Activated CD8-positive, alpha-beta memory T cell treated with anti-CD3 and anti-CD28 coated beads for 1 hour (primary cell): ENCODE measurements at places on chromosomes 5 and 9.

- DNase-seq = no peak
Measured at GRCh38 chr5:5183933-5184332, 43.8 kb downstream of the ADAMTS16 start.

DNA sequence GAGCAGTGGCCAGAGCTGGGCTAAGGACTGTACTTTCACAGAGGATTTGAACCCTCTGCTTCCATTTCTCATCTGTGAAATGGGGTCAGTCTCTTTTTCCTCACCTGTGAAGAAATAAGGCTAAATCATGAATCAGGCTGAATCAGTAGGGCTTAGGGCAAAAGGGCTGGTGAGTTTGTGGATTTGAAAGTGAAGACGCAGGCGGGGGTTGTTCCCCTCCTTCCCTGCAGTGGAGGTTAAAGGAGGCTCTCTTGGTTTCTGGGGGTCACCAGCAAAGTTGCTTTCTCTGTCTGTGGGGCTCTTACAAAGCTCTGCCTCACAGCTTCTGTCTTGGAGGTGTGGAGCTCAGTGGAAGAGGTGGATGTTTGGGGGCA lies 17.6 kb upstream of the NDST1 start:
- DNase-seq = no peak

GRCh38 chr5:875931-876330 lies 16.7 kb downstream of the BRD9 start:
- DNase-seq = no peak

- DNase-seq = no peak
Measured at GRCh38 chr9:5629312-5630080, 589 bp downstream of the RIC1 start.

DNA sequence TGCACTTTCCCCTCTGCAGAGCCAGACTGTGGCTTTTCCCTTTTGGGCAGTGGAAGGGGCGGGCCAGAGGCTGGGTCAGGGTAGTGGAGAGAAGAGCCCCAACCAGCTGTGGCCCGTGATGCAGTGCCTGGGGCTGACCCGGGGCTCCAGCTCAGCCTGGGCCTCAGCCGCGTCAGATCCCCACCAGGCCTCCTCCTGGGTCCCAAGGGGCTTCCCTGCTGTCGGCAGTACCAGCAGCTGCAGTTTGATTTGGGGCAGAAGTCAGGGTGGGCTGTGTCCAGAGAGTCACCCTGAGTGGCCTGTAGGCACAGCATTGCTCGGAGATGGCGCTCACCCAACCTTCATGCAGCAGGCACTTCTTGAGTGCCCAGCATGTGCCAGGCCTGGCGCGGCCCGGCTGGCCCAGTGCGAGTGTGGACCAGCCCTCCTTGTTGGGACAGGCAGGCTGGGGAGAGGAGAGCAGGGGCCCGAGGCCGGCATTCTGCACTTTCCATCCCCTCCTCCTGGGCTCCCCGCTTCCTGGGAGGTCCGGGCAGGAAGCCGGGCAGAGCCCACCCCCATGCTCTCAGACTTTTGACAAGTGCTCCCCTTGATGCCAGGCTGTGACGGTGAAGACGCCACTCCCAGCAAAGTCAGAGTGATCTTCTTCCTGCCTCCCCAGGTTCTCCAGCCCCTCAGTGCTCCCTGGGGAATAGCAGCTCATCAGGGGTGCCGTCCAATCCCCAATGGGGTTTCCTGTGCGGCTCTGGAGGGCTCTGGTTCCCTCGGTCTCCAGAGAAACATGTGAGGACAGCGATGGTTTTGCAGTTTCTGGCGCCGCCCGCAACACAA lies 88.3 kb upstream of the COL5A1 start:
- no peak for DNase-seq

DNA sequence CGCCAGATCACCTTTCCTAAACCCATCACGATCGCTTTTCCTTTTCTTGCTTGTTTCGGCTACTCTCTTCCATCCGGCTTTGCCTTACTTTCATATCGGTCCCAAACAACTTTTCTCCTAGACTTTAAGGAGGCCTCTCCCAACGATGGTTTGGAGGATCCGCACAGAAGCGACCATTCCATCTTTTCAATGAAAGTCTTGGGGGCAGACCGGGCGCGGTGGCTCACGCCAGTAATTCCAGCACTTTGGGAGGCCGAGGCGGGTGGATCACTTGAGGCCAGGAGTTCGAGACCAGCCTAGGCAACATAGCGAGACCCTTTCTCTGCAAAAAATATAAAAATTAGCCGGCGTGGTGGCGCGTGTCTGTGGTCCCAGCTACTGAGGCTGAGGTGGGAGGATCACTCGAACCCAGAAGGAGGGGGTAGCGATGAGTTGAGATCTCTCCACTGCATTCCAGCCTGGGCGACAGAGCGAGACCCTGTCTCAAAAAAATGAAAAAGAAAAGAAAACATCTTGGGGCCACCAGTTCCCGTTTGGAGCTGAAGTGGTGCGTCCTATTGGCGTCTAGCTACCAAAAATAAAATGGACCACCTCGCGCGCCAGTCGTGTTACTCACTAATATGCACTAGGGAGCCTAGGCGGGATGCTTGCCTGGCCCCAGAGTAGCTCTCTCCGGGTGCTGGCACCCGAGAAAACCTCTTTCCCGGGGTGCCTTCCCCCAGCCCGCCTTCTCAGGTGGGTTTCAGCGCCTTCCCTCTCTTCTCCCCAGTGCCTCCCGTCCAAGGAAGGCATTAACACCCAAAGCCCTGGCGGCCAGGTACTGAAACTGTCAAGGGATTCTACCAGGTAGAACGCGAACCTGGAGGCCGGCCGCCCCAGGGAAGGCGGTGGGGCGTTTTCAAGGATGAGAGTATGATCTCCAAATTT lies 800 bp upstream of the AP3B1 start:
- DNase-seq = peak; percentile 29

GRCh38 chr9:9846557-9846956 lies 766.2 kb downstream of the PTPRD start:
- DNase-seq = no peak

- DNase-seq = no peak
Measured at GRCh38 chr9:4117835-4118610, 181.8 kb downstream of the GLIS3 start.

- no peak for DNase-seq
Measured at GRCh38 chr5:51159164-51159563, 224.1 kb upstream of the ISL1 start.

GRCh38 chr9:91199739-91200497 lies 161.8 kb downstream of the AUH start:
- DNase-seq = no peak

DNA sequence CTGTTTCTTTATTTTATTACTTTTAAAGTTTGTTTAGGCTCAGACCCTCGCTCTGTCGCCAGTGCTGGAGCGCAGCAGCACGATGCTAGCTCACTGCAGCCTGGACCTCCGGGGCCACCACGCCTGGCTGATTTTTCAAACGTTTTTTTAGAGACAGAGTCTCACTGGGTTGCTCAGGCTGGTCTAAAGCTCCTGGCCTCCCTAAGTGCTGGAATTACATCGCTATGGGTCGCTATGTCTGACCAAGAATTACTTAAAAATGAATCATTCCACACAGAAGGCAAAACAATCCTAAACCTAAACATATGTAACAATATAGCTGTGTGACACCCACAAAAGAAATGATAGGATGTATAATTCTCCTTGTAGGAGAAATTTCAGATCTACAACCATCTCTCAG lies 86.9 kb upstream of the SIMC1 start:
- no peak for DNase-seq

- DNase-seq = no peak
Measured at GRCh38 chr5:16976625-16977008, 40.5 kb upstream of the MYO10 start.

- no peak for DNase-seq
Measured at GRCh38 chr9:37617161-37617560, 24.8 kb upstream of the TOMM5 start.

- no peak for DNase-seq
Measured at GRCh38 chr5:135271533-135272310, 127.3 kb downstream of the MACROH2A1 start.

DNA sequence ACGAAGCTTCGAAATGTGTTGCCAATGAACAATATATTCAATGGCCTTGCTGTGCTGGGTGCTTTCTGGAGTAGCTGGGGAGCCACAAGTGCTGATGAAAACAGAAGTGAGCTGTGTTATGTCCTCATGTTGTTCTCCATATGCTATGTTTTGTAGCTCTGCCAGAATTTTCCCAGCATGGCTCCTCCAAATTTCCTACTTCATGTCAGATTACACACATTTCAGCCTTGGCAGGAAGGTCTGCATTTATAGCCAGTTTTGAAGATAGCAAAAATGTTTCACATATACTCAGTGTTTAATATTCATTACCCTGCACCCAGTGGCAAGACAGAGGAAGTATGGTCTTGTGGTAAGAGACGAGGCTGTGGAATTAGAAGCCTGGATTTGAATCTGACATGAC lies 22.6 kb upstream of the NMUR2 start:
- no peak for DNase-seq

GRCh38 chr5:173726846-173727557 lies 110.6 kb upstream of the BOD1 start:
- DNase-seq = no peak

DNA sequence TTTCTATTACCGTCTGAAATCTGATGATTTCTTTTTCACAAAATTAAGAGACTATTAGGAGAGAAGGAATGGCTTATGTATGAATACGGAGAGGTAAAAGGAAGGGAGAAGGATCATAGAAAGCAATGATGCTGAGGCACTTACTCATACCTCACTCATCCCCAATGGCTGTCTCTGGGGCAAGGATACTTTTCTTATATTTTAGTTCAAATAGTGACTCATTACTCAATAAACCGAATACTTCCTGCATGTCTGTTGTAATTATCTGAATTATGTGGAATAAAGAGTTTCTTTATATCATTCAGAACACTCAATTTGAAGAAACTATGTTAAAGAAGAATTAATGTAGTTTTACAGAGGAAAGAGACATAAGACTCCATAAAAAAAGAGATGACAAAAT lies 284.5 kb upstream of the NUDT12 start:
- no peak for DNase-seq

DNA sequence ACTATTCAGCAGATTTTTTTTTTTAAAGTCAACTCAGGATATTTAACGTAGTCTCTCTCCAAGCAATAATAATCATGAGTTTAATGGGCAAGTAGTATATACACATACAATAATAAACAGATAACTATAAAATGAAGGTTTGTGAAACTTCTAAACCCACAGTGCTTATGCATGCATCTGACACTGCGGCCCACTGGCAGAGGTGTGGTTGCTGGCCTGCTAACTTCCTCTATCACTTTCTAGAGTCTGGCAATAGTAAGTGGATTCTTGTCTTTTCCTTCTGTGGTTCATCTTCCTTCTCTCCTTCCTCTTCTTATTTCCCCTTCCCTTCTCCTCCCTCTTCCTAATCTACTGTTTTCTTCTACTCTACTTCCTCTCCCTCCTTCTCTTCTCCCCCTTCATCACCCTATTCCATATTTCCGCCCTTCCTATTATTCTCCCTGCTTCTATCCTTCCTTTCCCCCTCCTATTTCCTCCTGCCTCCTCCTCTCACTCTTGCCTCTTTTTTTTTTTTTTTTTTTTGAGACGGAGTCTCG lies 18.6 kb upstream of the AGXT2 start:
- no peak for DNase-seq

- no peak for DNase-seq
Measured at GRCh38 chr9:92341578-92341977, 15.8 kb downstream of the CENPP start.

DNA sequence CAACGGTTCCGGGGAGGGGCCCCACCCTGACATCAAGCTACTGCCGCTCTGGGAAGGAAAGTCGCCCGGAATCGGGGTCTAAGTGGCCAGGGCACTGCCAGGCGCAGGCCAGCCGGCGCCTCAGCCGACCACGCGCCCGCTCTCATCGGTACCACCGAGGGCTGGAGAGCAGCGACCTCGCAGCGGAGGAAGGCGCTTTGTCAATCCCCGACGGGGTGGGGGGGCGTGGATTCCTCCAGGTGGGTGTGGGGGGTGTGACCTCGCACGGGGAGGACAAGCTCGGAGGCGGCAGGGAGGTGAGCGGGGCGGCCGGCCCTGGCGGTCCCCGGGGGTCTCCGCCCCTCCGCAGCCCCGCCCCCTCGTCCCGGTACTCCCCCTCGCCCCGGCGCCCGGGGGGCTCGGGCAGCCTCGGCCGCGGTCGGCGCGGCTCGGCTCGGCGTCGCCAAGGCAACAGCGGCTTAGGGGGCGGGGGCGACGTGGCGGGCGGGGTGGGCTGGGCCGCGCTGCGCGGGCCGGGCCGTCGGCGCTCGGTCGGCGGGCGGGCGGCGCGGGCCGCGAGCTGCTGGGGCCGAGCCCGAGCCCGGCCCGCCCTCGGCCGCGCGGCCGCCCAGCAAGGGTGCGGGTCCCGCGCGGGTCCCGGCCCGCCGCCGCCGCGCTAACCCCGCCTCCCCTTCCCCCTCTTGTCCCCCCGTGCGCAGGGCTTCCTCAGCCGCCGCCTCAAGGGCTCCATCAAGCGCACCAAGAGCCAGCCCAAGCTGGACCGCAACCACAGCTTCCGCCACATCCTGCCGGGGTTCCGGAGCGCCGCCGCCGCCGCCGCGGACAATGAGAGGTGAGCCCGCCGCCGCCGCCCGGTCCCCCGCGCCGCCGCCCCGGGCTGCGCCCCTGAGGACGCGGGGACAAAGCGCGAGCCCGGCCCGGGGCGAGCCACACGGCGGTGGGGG lies 47.5 kb downstream of the DAB2IP start:
- peak; percentile 6 for DNase-seq

DNA sequence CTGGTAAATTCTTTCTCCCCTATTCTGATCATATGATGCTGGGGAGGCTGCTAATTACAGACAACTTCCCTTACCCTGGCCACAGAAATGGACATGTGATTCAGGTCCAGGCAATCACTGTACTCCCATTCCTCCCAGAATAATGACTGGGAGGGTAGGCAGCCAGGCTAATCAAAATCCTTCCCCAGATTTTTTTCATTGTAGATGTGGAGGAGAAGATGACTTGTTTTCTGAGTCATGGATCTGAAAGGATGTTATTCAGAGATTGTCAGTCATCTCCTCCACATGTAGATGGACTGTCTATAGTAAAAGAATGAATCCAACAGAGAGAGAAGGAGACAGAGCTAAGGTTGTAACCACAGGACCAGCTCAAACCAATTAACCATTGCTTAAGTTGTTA lies 123.9 kb upstream of the PUM3 start:
- DNase-seq = no peak

GRCh38 chr9:92680166-92681119 lies 10.5 kb upstream of the IPPK start:
- no peak for DNase-seq

DNA sequence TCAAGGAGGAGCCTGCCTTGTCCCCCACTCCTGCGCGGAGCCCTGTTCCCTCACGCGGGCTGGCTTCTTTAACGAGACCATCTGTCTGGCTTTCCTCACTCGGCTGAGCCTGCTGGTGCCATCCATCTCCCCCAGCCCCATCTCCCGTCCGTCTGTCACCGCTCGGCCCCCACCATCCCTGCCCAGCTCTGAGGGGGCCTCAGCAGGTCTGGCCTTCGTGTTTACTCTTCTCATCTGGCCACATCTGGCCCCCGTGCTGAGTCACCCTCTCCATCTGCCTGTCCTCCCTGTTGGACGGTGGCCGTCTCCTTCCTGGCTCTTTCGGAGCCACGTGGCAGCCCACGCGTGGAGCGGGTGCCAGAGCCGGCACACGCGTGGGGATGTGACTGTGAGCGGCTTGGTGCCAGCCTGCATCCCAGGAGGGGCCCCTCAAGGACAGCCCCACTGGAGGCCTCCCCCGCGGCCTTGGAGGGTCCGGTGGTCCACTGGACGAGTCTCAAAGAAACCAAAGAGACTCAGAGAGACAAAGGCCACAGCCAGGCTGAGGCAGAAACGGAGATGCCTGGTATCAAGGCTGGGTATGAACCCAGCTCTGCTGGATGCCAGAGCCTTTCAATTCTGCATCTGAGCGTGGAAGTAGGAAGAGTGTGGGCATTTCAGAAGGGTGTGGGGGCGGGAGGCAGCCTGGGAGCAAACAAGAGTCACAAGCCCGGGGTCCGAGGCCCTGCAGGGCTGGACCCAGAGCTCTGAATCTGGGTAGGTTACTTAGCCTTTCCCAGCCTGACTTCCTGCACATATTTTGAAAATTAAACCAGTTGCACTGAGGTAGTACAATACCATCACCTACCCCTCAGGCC lies 76.7 kb upstream of the UNC5A start:
- no peak for DNase-seq
